Glutamatergic neuron (in vitro differentiated cells): ENCODE measurements at places on chromosomes 16 and 17. TPM values are rescaled to one million over a fixed set of nuclear protein-coding genes. Genes with fewer than 3 reads are reported as not detected.

TP53TG3F gene
- total RNA-seq = not detected

RPS2 gene
- 1,772 TPM for total RNA-seq

MT1A gene
- not detected for total RNA-seq

NPIPA2 gene
- total RNA-seq = 21.2 TPM

CRISPLD2 gene
- total RNA-seq = 9.0 TPM

PTGES3L gene
- total RNA-seq = 4.1 TPM

ITGB3 gene
- total RNA-seq = not detected

VASN gene
- total RNA-seq = 4.1 TPM

CLEC10A gene
- not detected for total RNA-seq

KRTAP2-3 gene
- total RNA-seq = not detected

AGRP gene
- not detected for total RNA-seq

HOXB9 gene
- not detected for total RNA-seq

CDYL2 gene
- 30.5 TPM for total RNA-seq

FOXL1 gene
- total RNA-seq = not detected

SHISA9 gene
- total RNA-seq = 96.6 TPM

CSH2 gene
- total RNA-seq = 0.56 TPM

FCSK gene
- 15.4 TPM for total RNA-seq

KRTAP9-2 gene
- total RNA-seq = not detected

TAT gene
- total RNA-seq = not detected

FBXL19 gene
- total RNA-seq = 76.8 TPM

PPP1R27 gene
- total RNA-seq = 0.81 TPM

CEP95 gene
- total RNA-seq = 120 TPM

HIGD1B gene
- 1.1 TPM for total RNA-seq

HBQ1 gene
- 1.5 TPM for total RNA-seq

TBC1D3C gene
- total RNA-seq = not detected

PRKCB gene
- 0.69 TPM for total RNA-seq

TMIGD1 gene
- total RNA-seq = not detected

PPM1E gene
- 52.5 TPM for total RNA-seq

MYH1 gene
- not detected for total RNA-seq

MMP28 gene
- total RNA-seq = 0.49 TPM

P3H4 gene
- total RNA-seq = 5.6 TPM

CCDC144A gene
- 1.2 TPM for total RNA-seq

PDIA2 gene
- 11.8 TPM for total RNA-seq

KRT39 gene
- not detected for total RNA-seq

FMNL1 gene
- 24.2 TPM for total RNA-seq

GPR139 gene
- not detected for total RNA-seq

TBC1D3E gene
- not detected for total RNA-seq

C17orf50 gene
- total RNA-seq = not detected

CLEC18B gene
- total RNA-seq = 1.6 TPM

ARHGAP23 gene
- 23.6 TPM for total RNA-seq

ZNF469 gene
- total RNA-seq = 0.56 TPM

ZCCHC14 gene
- total RNA-seq = 29.2 TPM

KARS1 gene
- total RNA-seq = 97.4 TPM

PRDM7 gene
- total RNA-seq = not detected

FBXL20 gene
- 31.0 TPM for total RNA-seq

CCL17 gene
- not detected for total RNA-seq

RNU2-1 gene
- 9,258 TPM for total RNA-seq

TTLL6 gene
- 35.4 TPM for total RNA-seq

ABI3 gene
- total RNA-seq = not detected

MILR1 gene
- total RNA-seq = not detected

CES5A gene
- total RNA-seq = not detected

CMTM2 gene
- not detected for total RNA-seq

TTYH2 gene
- 121 TPM for total RNA-seq

CCL16 gene
- not detected for total RNA-seq

SNX20 gene
- total RNA-seq = not detected

CLEC18C gene
- total RNA-seq = 0.66 TPM
